ENCODE measurements at places on chromosomes 7 and 10.

DNA sequence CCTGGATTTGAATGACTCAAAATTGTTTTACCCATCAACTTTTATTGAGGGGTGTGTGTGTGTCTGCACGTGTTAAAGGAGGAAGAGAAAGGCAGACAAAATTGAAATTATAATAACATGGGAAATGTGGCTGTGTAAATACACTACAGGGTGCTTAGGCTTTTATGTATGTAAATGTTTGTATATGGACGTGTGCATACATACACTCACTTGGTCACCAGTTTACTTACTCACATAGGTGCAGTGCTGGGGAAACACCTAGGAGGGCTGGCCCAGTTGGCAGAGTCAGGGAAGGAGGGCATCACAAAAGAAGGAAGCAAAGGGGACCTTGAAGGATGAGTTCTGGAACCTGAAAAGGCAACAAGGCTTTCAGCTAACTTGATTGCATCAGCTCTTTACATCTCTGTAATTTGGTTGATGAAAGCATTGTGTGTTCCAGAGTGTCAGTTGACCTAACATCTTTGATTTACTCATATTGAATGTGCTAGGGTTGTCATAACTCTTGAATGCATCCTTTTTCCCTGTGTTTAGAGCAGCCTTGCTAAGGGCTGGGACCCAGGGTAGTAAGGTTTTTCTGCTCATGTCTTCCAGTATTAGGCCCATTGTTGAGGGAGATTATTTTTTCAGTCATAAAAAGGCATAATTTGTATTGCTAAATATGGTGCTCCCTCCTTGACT, 10.2 kb downstream of the WDR11 start:
- DNase-seq = no peak

- no peak for DNase-seq
Observed at GRCh38 chr7:26183545-26184280, 16.8 kb downstream of the HNRNPA2B1 start.

DNA sequence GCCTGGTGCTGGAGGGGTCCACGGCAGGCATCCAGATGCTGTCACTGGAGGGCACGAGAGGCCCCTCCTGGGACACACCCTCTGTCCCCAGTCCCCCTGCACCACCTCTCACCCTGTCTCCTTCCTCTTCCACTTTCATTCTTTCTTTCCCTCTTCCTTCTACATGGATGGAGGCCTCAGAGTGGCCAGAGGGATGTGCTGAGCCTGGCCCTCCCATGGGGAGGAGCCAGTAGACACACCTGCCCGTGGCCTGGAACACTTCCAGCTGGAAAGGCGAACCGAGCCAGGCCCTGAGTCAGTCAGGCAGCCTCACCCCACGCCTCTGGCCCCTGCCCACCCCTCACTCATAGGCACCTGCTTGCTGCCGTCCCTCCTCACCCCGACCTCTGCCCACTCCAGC, 55.9 kb upstream of the MXI1 start:
- no peak for DNase-seq

DNA sequence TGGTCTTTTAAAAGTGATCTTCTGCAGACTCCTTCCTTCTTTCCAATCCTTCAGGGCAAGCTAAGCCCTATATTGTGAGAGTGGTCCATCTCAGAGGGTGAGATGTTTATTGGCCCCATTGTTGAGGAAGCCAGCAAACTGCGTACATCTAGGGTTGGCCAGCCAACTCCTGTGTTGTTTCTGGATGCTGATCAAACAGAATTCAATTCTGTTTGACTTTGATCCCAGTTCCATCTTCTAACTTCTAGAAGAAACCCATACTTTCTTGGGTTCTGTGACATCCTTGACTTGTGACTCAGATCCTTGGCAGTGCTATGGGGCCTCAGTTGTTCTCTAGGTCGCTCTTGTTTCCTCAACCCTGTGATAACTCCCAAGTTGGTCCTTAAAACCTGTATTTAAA, 116.2 kb downstream of the LSMEM1 start:
- DNase-seq = no peak

GRCh38 chr7:131544449-131545301, 11.8 kb downstream of the PODXL start:
- peak; percentile 51 for DNase-seq

DNA sequence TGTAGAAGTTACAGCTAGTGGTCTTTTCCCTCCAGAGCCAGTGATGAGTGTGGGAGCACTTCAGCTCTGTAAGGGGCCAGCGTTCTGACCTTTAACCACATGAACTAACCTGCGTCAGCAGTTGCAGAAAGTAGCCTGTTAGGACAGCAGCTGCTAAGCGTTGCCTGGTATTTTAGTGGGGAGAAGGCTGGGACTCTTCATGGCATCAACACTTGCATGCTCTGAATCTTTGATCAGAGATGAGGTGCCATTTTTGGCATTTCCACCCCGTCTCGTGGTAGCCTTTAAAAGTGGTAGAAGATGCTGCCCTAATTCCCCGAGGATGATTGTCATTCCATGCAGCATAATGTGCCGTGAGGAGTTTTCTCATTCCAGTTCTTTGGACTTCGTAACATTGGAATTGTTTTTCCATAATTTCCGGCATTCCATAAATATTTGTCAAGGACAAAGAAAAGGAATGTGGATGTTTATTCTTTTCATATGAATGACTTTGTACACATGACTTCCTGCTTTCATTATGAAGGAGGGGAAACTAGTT, 92.2 kb downstream of the AVL9 start:
- DNase-seq = no peak

- no peak for DNase-seq
Observed at GRCh38 chr7:89994483-89994882, 159.8 kb upstream of the STEAP1 start.

DNA sequence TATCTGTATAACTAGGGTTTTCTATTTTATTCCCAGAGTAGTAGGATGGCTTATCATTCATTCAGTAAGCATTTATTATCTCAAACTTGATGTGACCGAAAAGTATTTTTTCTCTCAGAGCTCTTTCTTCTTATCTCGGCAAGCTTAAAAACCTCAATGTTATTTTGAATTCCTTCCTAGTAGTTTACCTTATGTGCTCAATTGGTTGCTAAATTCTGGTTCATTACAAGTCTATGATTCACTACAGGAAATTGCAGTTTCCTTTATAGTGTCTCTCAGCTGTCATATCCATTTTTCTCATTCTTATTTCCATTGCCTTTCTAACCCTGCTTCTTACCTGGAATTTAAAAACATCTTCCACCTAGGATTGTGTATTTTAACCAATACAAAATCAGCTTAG, 12.6 kb upstream of the ICA1 start:
- no peak for DNase-seq

GRCh38 chr10:101647255-101647654, 47.7 kb downstream of the FBXW4 start:
- no peak for DNase-seq

All from spleen (tissue), 13 donors.